ENCODE measurements at places on chromosomes 11 and 22.

DNA sequence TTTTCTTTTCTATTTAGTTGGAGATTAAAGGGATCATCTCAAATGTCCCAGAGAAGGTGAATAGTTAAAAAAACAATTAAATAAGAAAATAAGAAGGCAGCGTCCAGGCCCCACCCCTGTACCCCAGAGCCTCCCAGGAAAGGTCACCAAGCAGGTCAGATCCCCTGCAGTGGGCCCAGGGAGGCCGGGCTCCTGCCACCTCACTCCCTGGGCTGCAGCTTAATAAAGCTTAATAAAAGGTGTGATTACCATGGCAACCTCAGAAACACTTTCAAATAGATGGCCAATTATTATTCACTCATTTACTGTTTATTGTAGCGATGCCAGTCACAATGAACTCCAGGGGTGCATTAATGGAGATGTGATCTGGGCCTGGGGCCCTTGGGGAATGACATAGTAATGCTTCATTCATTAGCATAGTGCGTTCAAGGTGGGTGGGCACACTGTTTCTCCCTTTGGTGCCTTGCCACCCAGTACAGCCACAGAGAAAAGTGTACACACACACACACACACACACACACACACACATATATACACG, 386.2 kb downstream of the CADM1 start:
- DNase-seq: no peak

DNA sequence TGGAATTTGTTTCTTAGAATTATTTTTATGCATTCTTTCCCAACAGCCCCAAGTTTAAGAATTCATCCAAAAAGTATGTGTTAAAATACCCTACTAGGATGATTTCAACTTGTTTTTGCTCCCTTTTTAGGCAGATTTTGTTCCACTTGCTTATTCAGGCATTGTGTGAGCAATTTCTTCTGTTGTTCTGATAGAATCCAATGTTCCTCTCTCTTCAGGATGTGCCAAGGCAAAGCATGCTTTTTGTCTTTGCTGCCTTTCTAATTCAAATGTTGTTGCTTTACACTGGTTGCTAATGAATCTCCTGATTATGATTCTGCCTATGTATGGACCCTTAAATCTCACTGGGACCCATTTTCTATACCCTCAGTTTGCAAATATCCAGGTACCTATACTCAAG, 131.2 kb upstream of the ARHGAP42 start:
- DNase-seq: no peak

DNA sequence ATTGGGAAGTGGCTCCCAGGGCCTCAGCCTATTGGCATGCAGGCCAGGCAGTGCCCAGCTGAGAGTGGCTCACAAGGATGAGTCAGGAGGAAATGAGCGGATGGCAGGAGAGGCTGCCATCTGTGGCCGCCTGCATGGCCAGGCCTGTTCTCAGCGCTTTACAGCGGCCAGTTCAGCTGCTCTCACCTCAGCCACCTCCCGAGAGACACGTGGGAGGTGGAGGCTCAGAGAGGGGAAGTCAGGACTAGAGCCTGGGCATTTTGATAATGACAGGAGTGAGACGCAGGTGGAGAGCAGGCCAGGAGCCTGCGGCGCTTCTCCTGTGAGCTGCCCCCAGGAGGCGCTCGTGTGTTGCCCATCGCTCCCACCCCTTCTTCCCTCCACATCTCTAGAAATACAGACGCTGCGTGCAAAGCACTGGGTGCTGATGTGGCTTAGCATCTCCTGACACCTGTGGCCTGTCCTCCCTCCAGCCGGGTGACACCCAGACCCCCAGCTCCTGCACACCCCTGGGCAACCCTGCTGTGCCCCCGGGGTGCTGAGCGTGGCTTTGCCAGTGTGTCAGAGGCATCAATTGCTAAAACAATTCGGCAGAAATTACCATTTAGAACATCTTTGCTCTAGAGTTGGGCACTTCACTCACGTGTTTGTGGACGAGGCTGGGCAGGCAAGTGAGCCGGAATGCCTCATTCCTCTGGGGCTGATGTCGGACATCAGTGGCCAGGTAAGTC, 21.4 kb upstream of the PANX2 start:
- DNase-seq: peak; percentile 69

- DNase-seq: no peak
Observed at GRCh38 chr11:34105957-34106504, 602 bp downstream of the NAT10 start.

DNA sequence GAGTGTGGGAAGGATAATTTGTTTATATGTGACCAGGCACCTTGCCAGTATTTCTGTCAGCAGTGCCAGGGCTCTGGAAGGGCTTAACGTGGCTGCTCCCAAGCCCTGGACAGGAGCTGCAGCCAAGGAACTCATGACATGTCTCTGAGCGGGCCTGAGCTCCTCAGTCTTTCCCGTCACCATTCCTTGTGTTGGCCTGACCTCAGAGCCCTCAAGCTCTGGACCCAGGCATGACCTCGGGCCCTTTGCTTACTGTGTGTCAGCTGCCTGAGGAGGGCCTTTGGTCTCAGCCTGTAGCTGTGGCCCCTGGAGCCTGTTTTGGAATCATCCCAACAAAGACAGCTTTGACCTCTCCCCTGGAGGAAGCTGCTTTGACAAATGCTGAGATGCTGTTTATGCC, 264.1 kb upstream of the PLET1 start:
- DNase-seq: no peak

DNA sequence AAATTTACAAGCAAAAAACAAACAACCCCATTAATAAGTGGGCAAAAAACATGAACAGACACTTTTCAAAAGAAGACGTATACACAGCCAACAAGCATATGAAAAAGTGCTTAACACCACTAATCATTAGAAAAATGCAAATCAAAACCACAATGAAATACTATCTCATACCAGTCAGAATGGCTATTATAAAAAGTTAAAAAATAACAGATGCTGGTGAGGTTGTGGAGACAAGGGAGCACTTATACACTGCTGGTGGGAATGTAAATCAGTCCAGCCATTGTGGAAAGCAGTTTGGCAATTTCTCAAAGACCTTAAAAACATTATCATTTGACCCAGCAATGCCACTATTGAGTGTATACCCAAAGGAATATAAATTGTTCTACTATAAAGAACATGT, 72.3 kb downstream of the BBOX1 start:
- no peak for DNase-seq

GRCh38 chr22:33779243-33779642, 141.0 kb downstream of the LARGE1 start:
- DNase-seq: no peak

GRCh38 chr11:118289401-118289800, 15.1 kb upstream of the CD3E start:
- no peak for DNase-seq

DNA sequence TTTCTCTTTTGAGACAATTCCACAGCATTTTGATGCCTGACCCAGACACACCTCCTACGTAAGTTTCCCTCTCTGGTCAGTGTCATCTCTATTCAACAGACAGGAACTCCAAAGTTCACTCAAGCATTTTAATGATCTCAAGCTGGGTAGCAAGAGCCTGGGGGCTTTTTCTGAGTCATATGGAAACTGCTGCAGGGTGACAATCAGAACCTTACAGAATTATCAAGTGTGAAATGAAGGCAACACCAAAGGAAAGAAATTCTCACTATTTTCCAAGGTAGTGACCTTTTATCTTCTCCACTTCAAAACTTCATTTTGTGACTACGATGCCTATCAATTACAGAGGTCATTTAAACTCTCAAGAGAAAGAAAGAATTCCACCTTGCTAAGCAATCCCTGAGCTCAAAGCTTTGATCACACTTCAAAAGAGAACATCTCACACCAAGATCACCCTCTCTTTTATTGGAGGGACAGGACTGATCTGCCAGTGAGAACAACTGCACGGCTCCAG, 229.0 kb upstream of the ZC3H12C start:
- DNase-seq: no peak

GRCh38 chr22:26169315-26170111, at the start of gene SEZ6L:
SEZ6L (plus strand) TSS chr22:26169462; CDS start chr22:26169670, 208 bp downstream.
- no peak for DNase-seq

- peak; percentile 49 for DNase-seq
Observed at GRCh38 chr11:108647701-108648527, 17.0 kb upstream of the DDX10 start.

- no peak for DNase-seq
Observed at GRCh38 chr22:21727768-21728167, 7.8 kb downstream of the YPEL1 start.

DNA sequence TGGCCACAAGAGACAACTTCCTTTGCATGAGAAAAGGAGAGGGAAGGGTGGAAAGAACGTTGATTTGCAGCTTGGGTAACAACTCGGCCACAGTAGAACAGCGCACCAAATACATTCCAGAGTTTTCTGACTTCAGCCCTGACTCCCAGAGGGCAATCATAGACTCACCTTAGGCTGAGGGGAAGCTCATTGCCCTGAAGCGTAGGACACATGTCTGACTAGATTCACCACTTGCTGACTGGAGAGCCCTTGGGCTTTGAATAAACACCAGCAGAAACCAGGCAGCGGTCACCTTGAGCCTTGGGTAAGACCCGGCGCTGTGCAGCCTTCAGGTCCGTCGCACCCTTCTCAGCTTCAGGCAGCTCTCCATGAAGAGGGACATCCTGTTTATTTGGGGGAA, 151.8 kb upstream of the GRIA4 start:
- DNase-seq: no peak

- no peak for DNase-seq
Observed at GRCh38 chr11:118653684-118654390, 25.6 kb downstream of the TREH start.

DNA sequence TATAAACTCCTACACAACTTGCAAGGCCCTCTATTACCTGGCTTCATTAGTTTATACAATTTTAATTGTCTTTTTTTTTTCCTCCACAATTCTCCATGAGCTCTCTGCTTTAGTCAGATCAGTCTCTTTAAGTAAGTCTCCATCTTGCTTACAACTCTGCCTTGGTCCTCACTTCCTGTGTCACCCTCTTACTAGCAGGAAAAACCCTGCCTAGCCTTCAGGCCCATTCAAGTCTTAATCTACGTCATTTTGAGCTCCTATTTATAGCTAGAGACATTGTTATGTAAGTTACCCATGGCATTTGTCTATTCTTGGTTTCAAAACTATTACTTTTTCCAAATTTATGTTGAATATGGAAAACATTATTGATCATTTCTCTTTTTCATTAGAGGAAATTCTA, 177.4 kb downstream of the SBF2 start:
- DNase-seq: no peak

Data from T-helper 9 cell (primary cell).